Activated T-helper 9 cell treated with anti-CD3 and anti-CD28 coated beads, Interleukin-2, amount 50 U/mL, for 16 hours (primary cell): ENCODE measurements at places on chromosomes 7 and 10.

DNA sequence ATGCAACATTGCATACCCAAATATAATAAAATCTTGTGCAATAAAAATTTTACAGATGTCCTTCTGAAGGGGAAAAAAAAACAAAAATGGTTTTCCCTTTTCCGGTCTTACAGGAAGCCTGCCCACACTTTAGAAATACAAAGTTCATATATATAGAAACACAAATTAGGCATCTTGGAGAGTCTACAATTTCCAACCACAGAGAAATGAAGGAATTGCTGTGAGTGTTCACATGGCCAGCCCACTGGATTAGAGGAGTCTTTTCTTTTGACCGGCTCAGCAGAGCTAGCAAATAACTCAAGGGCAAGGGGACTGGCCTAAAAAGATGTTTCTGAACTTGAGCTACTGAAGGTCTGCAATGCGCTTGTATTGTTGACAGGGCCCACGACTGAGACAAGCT lies 92.4 kb downstream of the GLI3 start:
- DNase-seq, result no peak

DNA sequence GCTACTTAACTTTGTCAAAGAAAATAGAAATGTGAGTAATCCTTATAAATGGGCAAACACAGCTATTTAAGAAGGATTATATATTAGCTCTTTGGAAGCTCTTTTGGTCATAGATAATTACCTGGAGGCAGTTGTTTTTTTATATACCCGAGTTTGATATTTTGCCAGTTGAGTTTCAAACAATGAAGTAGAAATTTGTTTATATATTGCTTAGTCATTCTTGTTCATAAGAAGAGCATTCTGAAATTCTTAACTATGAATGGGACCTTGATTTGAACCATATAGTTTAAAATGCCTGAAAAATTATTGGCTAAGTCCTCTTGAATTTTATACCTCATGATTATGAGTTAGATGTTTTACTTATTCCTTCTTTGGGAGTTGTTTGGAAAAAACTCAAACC lies 36.4 kb downstream of the MINPP1 start:
- no peak for DNase-seq

GRCh38 chr10:110584006-110584405 lies 16.5 kb downstream of the SMC3 start:
- DNase-seq, result no peak

DNA sequence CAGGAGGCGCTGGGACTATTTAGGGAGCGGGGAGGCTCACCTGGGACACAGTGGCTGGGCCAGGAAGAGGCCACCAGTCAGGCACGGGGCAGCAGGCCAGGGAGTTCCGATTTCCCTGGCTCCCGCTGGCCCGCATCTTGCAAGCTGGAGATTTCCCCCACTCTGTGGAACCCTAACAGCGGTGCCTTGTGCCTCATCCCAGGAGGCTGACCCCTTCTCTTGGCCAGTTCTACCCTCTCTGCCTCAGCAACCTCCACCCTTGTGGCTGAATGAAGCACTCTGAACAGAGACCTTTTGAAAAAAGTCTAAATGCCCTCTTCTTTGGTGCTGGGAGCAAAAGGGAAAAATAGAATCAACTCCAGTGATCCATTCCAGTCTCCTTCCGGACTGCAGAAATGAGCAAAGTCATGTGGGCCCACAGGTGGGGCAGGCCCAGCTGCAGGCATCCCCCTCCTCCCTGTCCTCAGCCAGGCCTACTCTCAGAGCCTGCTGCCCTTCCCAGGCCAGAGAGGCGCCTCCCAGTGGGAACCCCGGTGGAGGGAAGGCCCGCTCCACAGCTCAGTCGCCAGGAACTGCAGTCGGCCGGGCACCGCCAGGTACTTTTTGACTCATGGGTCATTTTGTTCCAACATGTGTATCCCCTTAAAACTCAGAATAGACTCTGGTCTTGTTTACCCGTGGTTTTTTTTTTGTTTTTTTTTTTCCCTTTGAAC lies 155.5 kb downstream of the ZNF248 start:
- no peak for DNase-seq

- no peak for DNase-seq
Observed at GRCh38 chr10:84626397-84627087, 298.2 kb downstream of the CCSER2 start.

DNA sequence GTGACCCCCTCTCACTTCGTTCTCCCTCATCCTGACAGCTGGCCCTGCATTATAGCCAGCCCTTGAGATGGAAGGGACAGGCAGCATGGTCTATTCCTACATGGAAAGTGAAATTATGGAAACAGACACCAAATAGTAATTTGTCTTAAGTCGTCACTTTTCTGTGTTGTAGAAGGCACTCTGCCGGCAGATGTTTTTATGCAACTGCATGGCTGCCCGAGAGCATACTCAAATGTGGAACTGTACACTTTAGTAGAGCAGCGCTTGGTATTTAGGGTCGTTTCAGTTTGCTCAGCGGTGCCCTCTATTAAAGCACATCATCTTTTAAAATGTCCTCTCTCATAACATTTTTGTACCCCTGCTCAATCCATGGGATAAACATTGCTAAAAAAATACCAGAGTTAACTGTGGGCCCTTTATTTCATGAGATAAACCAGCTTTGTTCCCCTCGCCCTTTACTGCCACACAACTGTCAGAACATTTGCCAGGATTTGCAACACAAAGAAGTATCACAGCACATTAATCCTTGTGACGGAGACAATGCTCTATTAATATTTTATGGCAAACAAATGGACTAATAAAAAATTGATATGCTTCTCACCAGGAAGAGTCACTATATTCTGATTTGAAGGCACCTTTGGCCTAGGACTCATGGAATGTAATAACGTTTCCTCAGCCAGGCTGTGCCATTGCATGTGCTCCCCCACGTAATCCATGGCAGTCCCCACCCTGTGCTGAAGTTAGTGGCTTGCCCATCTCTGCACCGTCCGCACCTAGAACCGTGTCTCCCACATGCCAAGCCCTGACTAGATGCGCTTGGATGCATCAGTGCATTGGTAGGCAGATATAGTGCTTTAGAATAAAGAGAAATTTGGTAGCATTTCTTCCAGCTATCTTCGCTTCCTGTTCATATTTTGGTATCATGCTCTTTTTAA lies 221.3 kb downstream of the PAXIP1 start:
- DNase-seq, result no peak
